ENCODE measurements at places on chromosomes 7 and 10.

- no peak for DNase-seq
Measured at GRCh38 chr10:61751599-61751998, 88.9 kb downstream of the CABCOCO1 start.

- no peak for DNase-seq
Measured at GRCh38 chr10:49115015-49115795, at the start of gene VSTM4. VSTM4 (minus strand) TSS chr10:49115522; CDS start chr10:49115485, 37 bp downstream.

DNA sequence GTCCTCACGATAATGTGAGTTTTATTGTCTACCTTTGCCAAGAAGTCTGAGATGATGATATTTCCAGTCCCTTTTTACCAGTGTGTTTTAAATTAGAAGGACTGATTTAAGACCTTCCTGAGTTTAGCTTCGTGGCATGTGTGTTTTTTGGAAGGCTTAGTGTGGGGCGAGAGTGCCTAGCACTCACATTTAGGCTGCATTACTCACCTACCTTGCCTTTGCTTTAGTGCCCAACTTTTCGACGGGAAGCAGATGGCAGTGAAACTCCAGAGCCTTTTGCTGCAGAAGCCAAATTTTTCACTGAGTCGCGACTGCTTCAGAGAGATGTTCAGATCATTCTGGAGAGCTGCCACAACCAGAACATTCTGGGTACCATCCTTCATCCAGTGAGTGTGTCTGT is 50.9 kb downstream of the SND1 start:
- no peak for DNase-seq

GRCh38 chr10:34834274-34834673 is 19.2 kb upstream of the PARD3 start:
- DNase-seq, result no peak

DNA sequence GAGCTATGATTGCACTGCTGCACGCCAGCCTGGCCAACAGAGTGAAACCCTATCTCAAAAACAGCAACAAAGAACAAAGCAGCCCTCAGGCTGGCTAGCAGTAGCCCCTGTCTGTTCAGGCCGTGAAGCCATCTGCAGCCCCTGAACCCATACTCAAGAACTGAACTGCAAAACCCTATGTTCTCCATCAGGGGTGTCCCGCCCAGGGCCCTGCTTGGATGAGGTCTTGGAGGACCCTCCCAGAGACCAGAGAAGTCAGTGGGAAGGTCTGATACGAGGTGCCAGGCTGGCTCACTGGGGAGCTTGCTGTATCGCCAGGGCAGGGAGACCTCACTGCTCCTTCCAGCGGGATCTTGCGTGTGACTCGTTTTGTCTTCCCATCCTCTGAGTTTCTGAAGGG is 39.3 kb downstream of the RBM17 start:
- no peak for DNase-seq

DNA sequence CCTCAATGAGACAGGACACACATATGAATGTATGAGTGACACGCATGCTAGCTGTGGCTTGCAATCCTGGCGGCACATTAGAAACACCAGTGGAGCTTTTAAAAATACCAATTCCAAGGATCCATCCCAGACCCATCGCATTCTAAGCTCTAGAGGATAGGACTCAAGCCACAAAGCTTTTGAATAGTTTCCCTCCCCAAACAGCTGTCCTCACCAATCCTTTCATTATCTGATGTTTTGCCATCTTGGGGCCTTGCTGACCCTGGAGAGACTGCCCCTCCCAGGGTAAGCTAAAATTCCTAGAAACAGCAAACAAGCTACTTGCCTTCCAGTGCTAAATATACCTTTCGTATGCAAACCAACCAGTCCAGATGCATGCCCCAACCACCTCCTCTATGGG is 8.9 kb upstream of the TM9SF3 start:
- no peak for DNase-seq

DNA sequence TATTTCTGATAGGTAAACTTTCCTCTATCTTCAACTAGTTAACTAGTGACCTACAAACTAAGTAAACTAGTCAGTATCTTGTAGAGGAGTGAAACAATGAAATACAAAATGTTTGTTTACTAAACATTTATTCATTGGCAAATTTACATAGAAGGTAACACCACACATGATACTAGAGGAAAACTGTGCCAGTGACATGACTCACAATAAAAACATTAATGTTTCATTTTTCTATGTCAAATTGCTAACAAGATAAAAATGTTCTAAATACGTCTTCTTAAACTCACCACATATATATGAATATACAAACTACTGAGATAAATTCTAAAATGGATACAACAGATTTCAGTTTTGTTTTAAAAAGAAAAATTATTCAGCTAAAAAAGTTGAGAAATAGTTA is 471.3 kb downstream of the PARD3 start:
- no peak for DNase-seq

DNA sequence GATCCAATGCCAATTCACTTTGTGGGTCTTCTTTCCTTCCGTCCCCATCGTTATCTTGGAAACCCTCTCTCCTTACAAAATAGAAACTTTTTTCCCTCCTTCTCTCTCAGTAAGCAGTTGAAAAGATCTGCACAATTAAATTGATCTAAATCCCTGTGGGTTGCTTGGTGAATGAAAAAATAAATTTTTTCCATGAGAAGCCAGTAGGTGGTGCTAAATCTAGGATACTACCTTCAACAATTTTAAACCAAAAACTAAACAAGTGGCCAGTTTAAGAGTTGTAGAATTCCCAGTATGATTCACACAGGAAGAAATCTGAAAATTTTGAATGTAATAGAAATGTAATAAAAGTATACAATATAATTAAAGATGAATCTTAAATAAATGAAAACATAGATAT is 990.3 kb upstream of the ZNF722 start:
- no peak for DNase-seq

DNA sequence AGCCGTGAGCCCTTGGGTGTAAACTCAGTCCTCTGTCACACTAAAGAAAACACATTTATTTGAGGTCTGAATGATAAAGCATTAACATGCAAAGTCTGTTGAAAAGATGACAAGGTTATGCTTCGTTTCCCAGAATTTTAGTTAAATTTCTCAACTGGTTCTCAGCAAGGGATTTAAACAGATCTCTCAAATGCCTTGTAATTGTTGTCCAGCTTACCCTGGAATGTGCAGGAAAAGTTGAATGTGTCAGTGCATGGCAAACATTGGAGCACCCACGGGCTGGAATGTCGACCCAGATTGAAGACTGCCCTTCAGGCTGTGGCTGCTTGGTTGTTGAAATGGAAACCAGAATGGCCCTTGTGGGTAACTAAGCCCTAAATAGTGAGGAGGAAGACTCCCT is 191.8 kb downstream of the TRIL start:
- DNase-seq, result no peak

All from stimulated activated CD4-positive, alpha-beta T cell treated with anti-CD3 and anti-CD28 coated beads, Interleukin-4, amount 100 ng/mL, for 1 hour (primary cell).